ENCODE measurements at places on chromosomes 12 and 14.

DNA sequence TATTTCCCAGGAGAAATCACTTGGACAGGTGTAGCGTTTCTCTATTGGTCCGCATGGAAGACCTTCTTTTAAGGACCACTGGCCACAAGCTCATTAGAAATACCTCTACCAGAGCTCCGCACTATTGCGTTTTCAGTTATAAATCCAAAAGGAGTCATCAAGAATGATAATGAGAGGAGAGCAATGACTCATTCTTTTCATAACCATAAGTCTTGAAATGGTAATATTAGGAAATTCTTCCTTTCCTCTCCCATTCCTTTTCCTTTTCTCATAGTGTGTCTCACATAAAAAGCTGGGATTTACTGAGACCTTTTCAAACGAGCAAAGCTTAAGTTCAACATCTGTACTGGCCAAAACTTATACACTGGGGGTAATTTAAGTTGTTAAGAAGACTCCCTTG lies 215.7 kb downstream of the CPNE8 start:
- DNase-seq, result no peak

GRCh38 chr12:122031342-122032216 lies 9.9 kb downstream of the BCL7A start:
- DNase-seq, result peak; percentile 85

GRCh38 chr14:104307246-104307626 lies 168.8 kb downstream of the KIF26A start:
- DNase-seq, result no peak

DNA sequence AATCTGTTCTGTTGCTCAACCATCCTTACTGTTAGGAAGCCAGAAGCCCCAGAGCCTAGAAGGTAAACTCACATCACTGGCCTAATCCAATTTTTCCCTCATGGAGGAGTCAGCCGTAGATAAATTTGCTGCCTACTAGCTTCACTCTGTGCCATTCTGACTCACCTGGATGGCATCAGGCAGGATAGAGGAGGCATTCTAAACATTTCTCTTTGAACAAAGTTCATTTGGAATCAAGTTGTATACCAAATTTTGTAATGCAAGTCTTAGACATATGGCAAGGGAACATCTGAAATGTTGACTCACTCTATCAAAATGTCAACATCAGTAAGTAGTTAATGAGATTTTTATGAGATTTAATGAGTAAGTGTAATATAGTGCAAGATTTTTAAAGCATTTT lies 13.6 kb upstream of the TBC1D30 start:
- DNase-seq, result no peak

GRCh38 chr14:77849711-77850110 lies 49.8 kb downstream of the ADCK1 start:
- DNase-seq, result no peak

DNA sequence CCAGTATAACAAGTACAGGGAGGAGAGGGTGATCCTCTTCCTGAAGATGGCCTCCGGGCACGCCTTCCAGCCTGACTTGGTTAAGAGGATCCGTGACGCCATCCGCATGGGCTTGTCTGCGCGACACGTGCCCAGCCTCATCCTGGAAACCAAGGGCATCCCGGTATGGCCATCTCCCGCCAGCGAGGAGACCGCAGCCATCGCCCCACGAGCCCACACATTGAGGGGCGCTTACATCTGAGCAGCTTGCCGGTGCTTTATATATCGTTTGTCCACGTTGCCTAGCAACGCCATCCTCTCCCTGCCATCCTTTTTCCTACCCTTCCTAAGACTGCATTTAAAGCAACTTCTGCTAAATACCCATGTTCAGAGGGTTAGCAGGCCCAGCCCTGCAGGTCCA lies 71.5 kb downstream of the AACS start:
- no peak for DNase-seq

GRCh38 chr14:75084513-75084912 lies 15.1 kb downstream of the ZC2HC1C start:
- DNase-seq, result no peak

- DNase-seq, result no peak
Observed at GRCh38 chr14:87754520-87755223, 238.3 kb downstream of the GALC start.

DNA sequence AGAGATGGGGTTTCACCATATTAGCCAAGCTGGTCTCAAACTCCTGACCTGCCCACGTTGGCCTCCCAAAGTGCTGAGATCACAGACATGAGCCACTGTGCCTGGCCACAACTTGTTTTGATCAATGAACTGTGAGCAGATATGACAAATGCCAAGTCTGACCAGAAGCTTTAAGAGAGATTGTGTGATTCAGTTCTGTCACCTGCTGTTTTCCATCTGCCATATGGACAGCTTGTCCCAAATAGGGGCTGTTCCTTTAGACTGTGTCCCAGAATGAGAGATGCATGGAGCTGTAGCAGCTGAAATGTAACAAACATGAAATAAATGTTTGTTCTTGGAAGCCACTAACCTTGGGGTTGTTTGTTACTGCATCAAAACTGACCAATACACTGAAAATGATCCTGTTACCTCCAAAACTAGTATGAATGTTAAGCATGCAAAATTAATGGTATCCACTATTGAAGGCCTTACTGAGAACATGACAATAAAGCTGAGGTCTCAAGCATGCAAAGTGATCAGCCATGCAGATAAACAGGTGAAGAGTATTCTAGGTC lies 65.9 kb upstream of the MED13L start:
- no peak for DNase-seq
